Esophagus mucosa (tissue), 1 donor: ENCODE measurements at places on chromosomes 6 and 20.
A peak's percentile ranks its signal among the peaks of the same experiment; 100 is the strongest.

DNA sequence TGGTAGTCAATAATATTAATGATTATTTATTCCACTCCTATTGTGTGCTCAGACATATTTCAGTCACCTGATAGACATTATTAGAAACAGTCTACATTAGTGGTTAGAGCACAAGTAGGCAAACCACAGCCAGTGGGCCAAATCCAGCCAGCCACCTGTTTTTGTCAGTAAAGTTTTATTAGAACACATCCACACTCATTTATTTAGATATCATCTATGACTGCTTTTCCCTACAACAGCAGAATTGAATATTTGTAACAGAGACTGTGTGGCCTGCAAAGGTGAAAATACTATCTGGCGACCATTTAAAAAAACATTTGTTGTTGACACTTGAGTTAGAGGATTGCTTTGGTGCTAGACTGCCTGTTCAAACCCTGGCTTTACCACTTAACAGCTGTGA, 220.0 kb upstream of the ZFP64 start:
- ATAC-seq = no peak

GRCh38 chr6:7173843-7174503, 66.2 kb downstream of the RREB1 start:
- ATAC-seq = no peak

DNA sequence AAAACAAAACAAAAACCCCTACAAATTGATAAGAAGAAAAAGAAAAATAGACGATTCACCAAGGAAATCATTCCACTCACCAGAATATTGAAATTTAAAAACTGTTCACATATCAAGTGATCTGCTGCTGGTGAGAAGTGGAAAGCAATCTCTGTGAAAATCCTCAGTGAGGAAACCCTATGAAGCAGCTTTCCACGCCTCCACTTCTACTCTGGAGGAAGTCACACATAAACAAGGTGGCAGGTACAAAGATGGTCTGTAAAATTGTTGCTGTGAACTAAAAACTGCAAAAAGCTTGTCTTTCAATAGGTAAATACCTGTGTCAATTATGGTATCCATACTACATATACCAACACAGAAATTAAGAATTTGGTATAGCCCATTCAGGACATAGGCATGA, 18.5 kb downstream of the CD164 start:
- no peak for ATAC-seq

GRCh38 chr6:134201716-134202115, 116.2 kb downstream of the SGK1 start:
- no peak for ATAC-seq

GRCh38 chr6:26056583-26057350, 30.5 kb upstream of the HFE start:
- no peak for ATAC-seq

DNA sequence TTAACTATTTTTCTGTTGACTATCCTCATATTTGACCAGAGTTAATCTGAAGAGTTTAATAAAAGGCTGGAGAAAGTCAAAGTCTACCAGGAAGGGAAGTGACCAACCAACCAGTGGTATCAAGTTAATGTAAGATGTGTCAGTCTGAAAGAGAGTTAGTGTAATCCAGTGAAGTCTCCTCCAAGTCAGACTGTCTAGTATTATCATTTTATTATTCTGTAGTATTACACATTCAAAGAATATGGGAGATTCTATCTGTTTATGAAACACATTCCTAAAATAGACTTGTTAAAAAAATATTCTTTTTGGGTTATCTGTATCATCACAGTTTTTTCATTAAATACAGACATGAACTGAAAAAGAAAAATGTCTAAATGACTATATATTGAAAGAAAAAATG, 194.4 kb downstream of the BTBD9 start:
- no peak for ATAC-seq

DNA sequence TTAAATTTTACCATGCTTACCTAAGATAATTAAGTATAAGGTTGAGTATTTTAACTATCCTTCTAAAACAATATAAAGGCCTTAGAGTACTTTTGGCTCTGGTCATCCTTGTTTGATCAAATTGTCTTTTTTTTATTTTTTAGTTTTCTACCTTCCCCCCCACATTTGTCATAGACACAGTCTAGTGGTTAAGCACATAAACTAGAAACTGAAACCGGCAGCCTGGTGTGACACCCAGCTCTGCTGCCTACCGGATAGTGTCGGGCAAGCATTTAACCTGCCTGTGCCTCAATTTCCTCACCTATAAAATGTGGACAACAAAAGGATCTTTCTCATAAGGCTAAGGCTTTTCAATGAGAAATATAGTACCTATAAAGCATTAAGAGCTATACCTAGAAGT, 21.6 kb upstream of the TULP4 start:
- ATAC-seq = peak; percentile 65

DNA sequence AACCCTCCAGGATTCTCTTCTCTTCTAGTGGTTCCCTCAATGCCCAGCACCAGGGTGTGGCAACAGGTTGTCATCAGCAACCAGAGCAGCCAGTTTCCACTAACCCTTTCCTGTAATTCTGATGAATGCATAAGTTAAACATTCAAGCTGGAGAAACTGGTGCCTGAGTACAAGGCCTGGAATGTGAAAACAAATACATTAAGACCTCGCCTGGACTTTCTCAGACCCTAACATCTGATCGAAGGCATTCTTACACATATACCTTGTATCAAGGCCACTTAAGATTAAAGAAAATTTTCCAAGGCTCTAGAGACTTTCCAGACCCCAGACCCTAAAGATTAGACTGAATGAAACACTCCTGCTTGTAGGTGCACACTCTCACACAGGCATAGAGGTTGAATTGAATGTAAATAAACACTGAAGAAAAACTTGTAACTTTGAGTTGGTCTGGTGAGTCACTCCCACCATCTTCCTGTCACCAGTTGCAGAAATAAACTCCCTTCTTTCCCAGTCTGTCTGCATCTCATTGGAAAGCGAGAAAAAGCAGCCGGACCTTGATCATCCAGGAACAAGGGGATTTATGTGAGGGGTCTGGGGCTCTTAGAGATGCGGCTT, 9.0 kb downstream of the LRP11 start:
- ATAC-seq = peak; percentile 84

GRCh38 chr6:109834131-109834530, 143.0 kb downstream of the FIG4 start:
- ATAC-seq = no peak

DNA sequence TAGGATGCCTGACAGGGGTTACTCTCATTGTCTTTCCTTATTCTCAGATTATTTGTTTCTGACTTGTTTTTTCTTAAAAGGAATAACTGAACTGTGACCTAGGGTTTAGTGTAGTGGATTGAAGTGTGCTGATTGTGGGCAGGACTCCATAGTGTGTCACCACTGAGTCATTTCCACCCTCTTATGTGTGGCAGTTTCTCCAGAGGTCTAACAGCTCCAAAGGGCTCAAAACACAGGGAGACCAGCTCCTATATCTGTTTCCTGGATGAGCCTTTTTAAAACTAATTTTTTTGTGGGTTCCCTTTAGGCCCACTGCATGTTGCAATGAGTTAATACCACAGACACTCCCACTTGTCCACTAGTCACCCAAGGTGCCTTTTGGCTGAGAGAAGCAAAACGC, 951.1 kb upstream of the ADGRB3 start:
- no peak for ATAC-seq

DNA sequence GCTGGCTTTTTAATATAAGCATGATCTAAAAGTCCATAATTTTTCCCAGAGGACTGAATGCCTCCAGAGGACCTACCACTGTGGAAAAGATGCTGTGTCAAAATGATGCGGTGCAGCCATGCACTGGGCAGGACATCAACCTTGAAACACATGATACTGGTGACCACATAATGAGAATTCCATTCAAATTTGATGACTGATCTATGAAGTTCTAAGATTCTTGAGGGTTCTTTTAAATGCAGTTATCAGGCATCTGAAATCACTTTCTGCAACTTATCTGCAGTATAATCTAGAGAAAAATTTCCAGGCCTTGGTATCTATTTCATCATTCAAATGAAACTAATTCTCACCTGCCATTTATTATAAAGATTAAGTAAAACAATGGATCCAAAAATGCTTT, 15.0 kb upstream of the MARCKS start:
- ATAC-seq = no peak

- ATAC-seq = no peak
These were observed 118.2 kb downstream of the RPS12 start for GRCh38 chr6:132932588-132932987.

DNA sequence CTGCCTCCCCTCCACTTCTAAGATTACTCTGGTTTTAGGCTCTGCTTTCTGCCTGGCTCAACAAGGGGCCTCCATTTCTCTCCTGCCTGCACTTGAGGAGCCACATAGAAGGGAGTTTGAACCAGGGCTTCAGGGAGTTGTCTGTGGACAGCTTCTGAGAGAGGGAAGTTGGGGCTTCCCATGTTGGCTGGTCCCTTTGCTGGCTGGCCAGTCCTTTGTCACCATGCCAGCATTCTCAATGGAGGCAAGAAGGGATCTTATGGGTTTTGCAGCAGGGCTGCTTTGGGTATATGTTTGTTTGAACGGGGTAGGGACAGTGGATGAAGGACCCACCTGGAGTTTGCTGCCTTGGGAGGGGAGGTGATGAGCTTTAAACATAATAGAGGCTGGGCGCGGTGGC, 124.9 kb downstream of the CARMIL1 start:
- no peak for ATAC-seq

DNA sequence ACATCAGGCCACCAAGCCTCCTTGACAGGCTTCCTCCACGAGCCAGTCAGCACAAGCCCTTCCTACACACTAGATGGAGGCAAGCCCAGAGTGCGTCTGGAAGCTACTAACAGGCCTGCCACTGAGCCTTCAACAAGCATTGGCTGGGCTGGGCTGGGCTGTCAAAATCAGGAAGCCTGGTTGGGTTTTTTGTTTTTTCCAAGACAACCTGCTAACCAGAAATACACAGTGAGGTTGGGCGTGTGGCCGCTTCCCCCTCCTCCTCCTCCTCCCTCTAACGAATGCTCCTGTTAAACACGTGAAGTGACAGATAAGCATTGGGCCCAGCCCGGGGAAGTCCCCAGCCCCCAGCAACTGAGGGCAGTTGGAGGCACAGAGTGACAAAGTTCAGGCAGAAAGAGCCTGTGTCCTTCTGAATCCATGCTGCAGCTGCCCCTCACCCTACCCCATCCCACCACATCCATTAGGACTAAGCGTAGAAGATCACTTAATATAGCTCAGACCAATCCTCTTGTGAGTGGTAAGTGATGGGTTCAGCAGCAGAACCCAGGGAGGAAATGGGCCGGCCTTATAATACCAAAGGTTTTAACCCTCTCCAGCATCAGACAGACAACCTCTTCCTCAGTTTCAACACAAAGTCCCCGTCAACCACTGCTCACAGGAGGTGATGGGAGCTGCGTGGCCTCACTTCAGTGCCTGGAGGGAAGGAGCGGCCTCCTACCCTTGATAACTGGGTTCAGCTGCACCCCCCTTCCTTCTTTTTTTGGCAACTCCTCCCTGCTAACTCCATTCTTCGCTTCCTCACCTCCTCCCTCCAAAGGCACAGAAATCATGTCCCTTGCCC, 1.1 kb downstream of the NFATC2 start:
- ATAC-seq = peak; percentile 79

DNA sequence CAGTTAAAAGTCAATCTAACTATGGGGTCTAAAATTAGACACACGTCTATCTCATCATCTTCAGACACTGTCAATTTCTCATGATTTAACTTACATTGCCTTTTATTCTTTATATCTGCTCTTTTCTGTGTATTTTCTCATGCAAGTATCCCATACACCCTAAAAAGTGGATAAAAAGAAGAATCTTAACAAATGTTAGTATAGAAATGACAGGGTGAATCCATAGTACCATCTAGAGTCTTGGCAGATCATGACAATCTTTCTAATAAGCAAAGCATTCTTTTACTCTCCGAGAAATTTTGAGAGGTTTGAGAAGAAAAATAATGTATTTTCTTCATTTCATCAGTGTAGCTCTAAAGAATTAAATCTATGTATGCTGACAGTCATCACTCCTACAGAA, 382.7 kb downstream of the C6orf118 start:
- ATAC-seq = no peak

GRCh38 chr6:157622427-157622826, 200.6 kb upstream of the SNX9 start:
- ATAC-seq = no peak

- no peak for ATAC-seq
These were observed 109.7 kb downstream of the BCAS1 start for GRCh38 chr20:53960579-53961272.

DNA sequence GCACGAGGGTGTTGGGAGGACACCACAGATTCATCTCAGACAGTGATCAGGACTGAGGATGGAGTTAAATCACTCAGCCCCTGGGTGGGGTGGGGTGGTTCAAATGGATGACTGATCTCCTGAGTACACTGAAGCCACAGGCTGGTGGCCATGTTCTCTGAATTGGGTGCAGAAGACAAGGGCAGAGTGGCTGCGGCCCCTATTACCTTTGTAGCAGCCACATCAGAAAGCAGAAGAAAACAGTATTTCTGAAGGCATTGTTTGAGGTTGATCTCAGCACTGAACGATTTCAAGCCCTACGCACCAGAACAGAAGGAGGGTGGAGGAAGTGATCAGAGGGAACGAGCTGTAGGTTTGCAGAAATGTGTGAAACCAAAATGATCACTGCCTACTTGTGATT, 71.6 kb downstream of the SH3BGRL2 start:
- ATAC-seq = no peak

GRCh38 chr6:32744776-32745175, 3.6 kb downstream of the HLA-DQA2 start:
- no peak for ATAC-seq

DNA sequence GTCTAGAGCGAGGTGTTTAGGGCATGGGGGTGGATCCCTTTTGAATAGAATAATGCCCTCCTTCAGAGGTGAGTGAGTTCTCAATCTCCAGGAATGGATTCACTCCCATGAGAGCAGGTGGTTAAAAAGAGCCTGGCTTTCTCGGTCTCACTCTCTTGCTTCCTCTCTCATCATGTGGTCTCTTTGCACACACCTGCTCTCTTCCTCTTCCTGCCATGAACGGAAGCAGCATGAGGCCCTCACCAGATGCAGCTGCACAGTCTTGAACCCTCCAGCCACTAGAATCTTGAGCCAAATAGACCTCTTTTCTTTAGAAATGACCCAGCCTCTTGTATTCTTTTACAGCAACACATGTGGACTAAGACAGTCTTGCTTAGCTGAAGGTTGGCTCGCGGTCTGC, 119.3 kb downstream of the BMP7 start:
- ATAC-seq = no peak
